ENCODE measurements at places on chromosomes 5 and 9.

- DNase-seq: no peak
Observed at GRCh38 chr5:154349626-154350264, 96.1 kb upstream of the SAP30L start.

DNA sequence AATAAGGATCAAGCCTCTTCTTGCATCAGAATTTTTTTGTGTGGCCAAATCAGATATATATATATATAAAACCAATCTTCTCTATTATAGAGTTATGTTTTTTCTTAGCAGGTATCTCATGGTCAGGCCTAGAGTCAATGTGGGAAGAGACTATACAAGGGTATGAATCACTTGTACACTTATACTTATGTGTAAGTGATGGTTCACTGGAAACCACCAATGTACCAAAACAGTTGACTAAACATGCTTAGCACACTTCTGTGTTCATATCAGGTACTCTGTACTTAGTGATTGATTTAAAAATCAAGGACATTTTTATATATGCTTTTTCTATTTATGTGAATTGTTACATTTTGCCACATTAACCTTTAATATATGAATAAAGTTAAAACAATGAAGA, 92.6 kb downstream of the CWC27 start:
- no peak for DNase-seq

- DNase-seq: no peak
Observed at GRCh38 chr5:43245724-43246385, 53.8 kb downstream of the NIM1K start.

DNA sequence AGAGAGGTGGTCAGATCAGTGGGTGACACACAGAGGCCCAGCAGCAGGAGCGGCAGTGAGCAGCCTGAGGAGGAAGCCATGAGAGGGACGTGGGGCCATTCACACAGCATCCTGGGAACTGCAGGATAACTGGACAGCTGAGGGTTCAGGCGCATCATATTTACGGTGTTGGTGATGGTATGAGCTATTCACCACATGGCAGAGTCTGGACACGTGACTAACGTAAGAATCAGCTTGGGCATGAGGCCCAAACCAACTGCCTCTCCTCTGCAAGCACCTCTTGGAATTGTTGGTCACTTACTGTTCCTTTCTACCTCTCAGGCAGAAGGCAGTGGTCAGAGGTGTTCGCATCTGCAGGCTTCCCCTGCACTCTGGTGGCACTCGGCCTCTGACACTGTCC, 141.1 kb downstream of the ENTREP1 start:
- DNase-seq: no peak

DNA sequence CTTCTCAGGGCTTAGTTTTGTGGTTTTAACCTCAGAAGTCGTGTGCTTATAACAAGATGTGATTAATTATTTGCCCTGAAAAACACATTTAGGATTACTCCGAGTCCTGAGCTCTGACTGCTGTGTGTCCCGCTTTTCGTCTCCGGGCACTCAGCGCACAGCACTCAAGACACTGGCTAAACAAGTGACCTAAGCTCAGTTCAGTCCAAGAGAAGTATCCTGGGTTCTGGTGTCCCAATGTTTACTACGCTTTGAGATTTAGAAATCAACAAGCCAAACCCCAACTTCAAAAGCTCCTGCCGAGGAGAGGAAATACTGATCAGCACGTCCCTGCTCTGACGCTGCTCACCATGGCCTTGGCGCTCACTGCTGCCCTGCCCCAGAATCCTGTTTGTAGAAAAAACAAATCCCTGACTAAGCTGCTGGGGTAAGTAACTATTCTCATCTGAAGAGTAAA, 53.2 kb downstream of the IPPK start:
- no peak for DNase-seq

DNA sequence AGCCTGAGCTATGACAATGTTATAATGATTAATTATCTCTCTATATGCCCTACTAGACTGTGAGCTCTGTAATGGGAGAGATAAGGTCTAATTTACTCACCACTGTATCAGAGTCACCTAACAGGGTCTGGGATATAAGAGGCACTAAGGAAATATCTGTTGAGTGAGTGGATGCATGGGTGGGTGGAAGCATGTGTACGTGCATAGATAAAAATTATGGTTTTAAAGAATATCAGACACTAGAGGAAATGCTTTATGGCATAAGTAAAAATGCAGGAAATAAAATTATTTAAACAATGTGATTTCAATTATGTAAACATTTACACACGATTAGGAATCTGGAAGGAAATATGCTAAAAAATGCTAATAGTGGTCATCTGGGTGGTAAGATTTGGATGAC, 137.8 kb downstream of the SPOCK1 start:
- no peak for DNase-seq

- DNase-seq: no peak
Observed at GRCh38 chr9:1327467-1327866, 277.3 kb downstream of the DMRT2 start.

DNA sequence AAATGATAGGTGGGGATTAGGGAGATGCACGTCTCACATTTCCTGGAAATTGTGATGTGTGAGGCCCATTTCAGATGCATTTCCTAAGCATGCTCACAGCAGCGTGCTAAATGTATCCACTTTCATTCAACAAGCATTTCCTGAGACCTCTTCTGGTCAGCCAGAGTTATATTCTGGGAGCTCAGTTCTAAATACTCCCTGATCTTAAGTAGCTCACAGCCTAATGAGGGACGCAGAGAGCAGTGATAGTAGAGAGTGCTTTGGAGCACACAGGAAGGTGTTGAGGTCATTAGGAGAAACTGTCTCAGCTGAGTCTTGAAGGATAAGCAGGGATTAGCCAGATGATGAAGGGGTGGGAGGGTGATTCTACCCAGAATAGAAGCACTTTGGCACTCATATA, 46.2 kb upstream of the FSD1L start:
- no peak for DNase-seq

DNA sequence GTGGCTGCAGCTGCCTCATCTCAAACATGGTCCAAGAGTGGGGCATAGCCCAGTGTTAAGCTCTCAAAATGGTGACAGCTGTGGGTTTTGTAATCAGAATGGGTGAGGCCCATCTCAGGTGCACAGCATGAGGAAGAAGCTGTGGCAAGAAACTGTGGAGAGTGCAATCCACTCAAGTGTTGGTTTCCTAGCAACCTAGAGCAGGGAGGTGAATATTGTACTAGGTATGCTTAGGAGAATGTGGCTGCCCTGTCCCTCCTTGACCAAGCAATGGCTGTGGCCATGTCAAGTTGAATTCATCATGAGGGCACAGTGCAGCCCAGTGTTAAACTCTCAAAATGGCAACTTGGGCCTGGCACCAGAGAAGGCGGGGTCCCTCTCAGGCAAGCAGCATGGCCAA, 160.5 kb upstream of the KCNN2 start:
- no peak for DNase-seq

DNA sequence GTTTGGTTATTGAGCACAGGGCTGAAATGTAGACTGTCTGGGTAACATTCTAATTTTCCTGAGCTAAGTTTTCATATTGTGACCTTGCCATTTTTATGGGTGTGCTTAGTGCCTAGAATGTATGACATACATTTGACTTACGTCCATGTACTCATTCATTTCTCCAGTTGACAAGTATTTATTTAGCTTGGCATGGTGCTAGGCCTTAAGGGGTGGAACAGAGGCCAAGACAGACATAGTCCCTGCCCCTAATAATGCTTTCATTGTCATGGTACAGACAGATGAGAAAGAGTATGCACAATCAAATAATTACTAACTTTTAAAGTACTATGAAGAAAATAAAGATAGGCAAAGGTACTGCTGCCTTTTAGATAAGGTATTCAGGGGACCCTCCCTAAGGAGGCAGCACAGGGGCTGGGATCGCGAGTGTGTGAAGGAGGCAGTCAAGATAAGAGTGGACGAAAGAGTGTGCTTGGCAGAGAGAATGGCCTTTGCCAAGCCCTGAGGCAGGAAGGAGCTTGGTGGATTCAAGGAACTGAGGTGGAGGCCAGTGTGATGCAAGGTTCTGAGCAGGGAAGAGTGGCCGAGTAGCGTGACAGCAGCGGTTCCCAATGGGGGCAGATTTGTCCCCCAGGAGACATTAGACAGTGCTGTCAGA, 128.0 kb downstream of the PIP5K1B start:
- no peak for DNase-seq

DNA sequence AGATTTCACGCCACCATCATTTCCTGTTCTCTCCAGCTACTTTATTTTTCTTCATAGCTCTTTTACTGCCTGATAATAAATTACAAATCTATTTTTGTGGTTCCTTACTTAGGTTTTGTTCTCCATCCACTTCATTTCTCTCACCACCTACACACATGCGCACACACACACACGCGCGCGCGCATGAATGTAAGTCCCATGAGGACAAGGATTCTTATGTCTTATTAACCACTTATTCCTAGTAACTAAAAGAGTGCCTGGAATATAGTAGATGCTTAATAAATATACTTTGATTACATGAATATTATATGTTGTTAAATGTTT, 116.5 kb downstream of the TRPM6 start:
- DNase-seq: no peak

- DNase-seq: no peak
Observed at GRCh38 chr5:104088876-104089778, 526.5 kb upstream of the NUDT12 start.

- DNase-seq: no peak
Observed at GRCh38 chr9:71937070-71937625, 25.7 kb downstream of the C9orf85 start.

DNA sequence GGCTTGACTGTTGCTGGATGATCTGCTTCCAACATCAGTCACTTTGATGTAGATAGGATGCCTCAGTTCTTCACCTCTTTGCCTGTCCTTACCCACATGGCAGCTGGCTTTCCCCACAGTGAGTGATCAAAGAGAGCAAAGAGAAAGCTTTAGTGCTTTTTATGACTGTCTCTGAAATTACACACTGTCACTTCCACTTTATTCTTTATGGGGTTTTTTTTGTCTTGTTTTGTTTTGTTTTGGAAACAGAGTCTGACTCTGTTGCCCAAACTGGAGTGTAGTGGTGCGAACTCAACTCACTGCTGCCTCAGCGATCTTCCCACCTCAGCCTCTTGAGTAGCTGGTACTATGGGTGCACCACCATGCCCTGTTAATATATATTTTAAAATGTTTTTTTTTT, 32.4 kb upstream of the C5orf24 start:
- DNase-seq: no peak

GRCh38 chr5:176743136-176743861, 67.1 kb upstream of the UNC5A start:
- peak; percentile 55 for DNase-seq

DNA sequence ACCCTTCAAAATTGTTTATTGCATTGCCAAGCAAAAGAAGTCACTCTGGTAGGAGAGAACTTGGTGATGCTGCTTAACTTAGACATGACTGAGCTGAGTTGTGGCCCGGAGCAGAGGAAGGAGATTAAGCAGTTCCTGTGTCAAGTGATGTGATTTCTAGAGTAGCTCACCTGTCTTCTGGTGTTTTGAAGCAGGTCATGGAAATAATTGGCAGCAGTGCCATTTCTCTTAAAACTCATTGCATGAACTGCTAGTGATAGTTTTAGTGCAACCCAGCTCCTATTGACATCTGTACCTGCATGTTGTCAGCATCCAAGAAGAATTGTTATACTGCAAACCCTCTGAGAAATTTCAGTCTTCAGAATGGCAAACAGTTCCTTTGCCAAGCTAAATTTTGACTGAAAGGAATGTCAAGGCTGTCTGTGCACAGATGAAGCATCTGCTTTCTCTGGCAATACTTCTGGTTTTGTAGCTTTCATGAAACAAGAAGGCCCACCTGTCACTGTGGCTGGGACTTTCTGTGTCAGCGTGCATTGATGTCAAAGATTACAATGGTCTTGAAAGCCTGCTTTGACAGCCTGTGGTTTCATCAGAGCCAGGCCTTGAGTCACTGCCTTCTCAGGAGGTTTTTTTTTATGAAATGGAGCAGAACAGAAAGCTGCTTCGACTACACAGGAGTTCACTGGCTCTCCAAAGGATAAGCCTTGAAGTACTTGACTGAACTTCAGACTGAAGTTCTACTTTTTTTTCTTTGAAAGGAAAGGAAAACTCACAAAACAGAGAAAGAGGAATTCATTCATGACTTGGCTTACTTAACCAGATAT, 90.6 kb downstream of the RALGPS1 start:
- DNase-seq: no peak

GRCh38 chr5:1310118-1310517, 15.2 kb upstream of the TERT start:
- no peak for DNase-seq

DNA sequence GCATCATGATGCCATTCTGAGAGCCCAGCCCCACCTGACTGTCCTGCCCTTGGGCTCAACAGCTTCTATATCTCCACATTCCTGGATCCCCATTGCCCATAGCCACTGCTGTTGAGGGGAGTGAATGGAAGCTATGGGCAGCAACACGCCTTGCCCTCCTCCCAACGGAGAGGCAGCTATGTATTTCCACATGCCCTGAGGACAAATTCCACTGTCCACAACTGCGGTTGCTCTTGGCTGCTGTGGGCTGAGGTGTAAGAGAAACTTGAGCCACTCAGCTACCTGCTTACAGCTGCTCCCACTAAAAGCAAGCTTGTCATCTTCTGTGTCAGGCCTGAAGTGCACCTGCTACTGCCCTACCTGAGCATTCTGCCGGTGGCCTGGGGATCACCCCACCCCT, 222.9 kb downstream of the PSAT1 start:
- no peak for DNase-seq

- no peak for DNase-seq
Observed at GRCh38 chr5:149455889-149456409, 76.9 kb upstream of the IL17B start.

GRCh38 chr5:89338935-89339334, 456.0 kb upstream of the MEF2C start:
- DNase-seq: no peak

DNA sequence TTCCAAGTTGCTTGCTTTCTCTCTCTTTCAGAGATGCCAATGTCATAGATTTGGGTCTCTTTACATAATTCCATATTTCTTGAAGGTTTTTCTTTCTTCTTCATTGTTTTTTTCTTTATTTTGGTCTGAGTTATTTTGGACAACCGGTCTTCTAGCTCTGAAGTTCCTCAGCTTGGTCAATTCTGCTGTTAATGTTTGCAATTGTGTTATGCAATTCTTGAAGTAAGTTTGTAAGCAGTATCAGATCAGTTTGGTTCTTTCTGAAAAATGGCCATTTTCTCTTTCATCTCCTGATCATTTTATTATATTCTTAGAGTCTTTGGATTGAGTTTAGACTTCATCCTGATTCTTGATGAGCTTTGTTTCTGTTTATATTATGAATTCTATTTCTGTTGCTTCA, 16.4 kb upstream of the PRDM9 start:
- no peak for DNase-seq

- DNase-seq: no peak
Observed at GRCh38 chr5:176296-176823, 14.9 kb upstream of the LRRC14B start.
